Naive B cell (primary cell): ENCODE measurements at places on chromosomes 2 and 18. TPM values are rescaled to one million over a fixed set of nuclear protein-coding genes. Genes with fewer than 3 reads are reported as not detected.

DNA sequence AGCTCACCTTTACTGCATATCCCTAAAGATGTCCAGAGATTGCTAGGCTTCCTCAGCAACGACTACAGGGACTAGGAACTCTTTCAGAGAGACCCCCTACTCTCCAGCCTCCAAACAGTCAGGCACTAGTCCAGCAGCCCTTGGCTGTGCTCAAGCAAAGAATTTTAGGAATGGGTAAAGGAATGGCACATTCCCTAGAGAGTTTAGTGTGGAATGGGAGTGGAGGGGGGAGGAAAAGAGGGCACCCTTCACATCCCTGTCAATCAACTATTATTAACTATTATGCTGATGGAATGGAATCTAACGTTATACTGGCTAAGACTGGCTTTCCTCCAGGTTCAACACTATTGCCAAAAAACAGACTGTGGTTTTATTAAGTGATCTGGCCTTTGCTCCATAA, 64.8 kb downstream of the IKZF2 start:
- peaks cover 7% of the 10 kb centered on the region for H3K4me1 ChIP-seq
- no peaks in the 10 kb centered on the region for H3K27me3 ChIP-seq
- H3K27ac ChIP-seq: no peak overlapping the region
- DNase-seq: no peak

GRCh38 chr2:142724713-142725349, 152.6 kb upstream of the KYNU start:
- no peak overlapping the region for H3K27ac ChIP-seq
- H3K36me3 ChIP-seq: peaks cover 3% of the 10 kb centered on the region
- H3K4me3 ChIP-seq: no peak overlapping the region
- H3K4me1 ChIP-seq: no peaks in the 10 kb centered on the region

DNA sequence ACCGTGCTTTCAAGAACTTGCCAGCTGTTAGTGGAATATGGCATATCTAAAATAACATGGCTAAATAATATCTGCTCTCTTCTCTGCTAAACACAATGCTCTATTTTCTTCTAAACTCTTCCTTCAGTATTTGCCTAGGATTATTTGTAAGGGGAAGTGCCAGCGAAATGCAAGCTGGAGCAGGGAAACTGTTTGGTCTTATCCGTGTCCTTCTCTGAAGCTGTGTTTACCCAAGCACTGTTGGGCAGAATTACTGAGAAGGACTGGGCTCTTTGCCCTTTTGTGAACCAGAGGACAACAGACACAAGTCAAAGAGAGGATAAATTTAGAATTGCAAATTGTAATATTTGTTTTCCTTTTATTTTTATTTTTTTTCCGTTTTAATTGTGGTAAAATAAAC, 23.6 kb downstream of the CPO start:
- H3K27ac ChIP-seq: no peak overlapping the region
- no peaks in the 10 kb centered on the region for H3K27me3 ChIP-seq

The LBX2 gene
- not detected for polyA plus RNA-seq

The PAX8 gene
- 0.34 TPM for polyA plus RNA-seq

DNA sequence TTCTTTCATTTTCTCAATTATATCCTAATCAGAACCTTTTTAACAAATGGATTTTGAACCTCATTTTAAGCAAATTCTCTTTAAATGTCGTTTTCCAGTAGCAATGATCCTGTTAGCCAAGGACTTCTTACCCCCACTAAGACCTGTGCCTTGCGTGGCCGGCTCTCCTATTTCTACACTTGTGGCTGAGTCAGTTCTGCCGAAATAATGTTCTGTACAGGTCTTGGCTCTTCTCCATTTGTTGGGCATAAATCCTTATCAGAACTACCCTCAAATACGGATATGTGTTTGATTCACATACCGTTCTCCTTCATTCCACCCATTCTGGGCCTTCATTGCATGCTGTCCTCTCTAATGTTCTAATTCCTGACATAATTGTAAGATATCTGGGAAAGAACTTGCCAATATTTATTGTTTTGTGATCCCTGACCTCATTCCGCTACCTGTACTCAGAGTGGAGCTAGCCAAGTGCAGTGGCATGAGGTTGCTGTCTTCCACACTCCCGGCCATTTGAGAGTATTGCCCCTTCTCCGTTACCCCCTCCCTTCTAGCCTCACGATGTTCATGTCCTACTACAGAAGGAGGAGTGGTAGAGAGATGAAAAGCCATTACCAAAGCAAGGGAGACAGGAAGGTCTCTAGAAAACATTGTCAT, 78.7 kb downstream of the MYOM1 start:
- H3K4me3 ChIP-seq: no peak overlapping the region
- no peak for DNase-seq
- no peaks in the 10 kb centered on the region for H3K27me3 ChIP-seq
- peaks cover 11% of the 10 kb centered on the region for H3K36me3 ChIP-seq
- H3K27ac ChIP-seq: no peak overlapping the region
- no peaks in the 10 kb centered on the region for H3K4me1 ChIP-seq

DNA sequence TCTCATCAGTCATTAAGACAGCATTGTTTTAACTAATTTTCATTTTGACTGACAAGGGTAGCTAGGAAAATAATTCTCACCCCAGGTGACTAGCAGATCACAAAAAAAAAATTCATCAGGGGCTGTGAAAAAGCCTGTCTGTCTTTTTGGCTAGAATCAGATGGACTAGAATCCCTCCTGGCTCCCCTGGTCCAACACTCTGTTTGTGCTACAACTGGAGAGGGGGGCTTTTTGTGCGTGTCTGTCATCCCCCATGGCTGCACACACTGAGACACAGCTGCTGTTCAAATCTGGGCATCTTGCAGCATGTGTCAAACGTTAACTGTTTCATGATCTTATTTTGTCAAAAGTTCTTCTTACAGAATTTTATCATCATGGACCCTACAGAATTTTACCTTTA, 51.2 kb downstream of the KIAA2012 start:
- no peak overlapping the region for H3K4me3 ChIP-seq
- peaks cover 5% of the 10 kb centered on the region for H3K36me3 ChIP-seq
- no peak overlapping the region for H3K27ac ChIP-seq
- no peak for DNase-seq
- H3K27me3 ChIP-seq: no peaks in the 10 kb centered on the region

DNA sequence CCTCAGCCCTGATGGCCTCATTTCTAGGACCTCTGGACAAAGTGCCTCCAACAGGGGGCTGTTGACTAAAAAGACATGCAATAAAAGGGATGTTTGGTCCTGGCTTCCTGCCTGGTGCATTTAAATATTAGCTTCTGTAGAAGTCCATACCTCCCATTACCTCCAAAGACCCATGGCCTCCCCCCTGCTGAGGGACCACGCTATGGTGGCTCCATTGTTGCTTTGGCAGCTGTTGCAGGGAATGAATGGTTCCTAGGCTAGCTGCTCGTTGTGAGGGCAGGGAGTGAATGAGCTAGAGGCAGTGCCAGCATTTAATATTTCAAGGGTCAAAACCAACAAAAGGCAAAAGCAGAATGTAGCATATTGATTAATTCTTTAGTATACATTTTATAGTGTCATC, 285.9 kb downstream of the SLC8A1 start:
- H3K27me3 ChIP-seq: no peaks in the 10 kb centered on the region
- no peak overlapping the region for H3K4me3 ChIP-seq
- no peak for DNase-seq
- no peaks in the 10 kb centered on the region for H3K4me1 ChIP-seq
- no peak overlapping the region for H3K27ac ChIP-seq
- H3K36me3 ChIP-seq: no peaks in the 10 kb centered on the region

DNA sequence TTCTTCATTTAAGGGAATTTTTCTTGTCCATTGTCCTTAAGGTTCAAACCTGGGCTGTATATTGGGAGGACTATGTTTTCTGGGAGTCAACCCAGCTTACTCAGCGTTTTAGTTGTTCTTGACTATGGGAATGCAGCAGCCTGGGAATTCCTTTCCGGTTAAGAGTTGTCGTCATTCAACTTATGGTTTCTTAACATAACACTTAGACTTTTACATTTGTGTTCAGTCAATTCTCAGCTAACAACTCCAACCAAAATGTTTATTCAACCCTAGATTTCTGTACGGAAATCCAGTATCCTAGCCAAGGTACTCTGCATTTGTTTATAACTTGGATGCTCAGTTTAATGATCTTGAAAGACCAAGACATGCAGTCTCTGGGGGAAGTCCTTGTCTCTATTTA, 960.9 kb downstream of the CBLN2 start:
- no peaks in the 10 kb centered on the region for H3K4me1 ChIP-seq
- no peaks in the 10 kb centered on the region for H3K36me3 ChIP-seq
- H3K4me3 ChIP-seq: no peak overlapping the region
- H3K27me3 ChIP-seq: no peaks in the 10 kb centered on the region

- H3K27me3 ChIP-seq: no peaks in the 10 kb centered on the region
- peaks cover 8% of the 10 kb centered on the region for H3K4me1 ChIP-seq
- H3K27ac ChIP-seq: no peak overlapping the region
- peaks cover 35% of the 10 kb centered on the region for H3K36me3 ChIP-seq
- DNase-seq: no peak
- no peak overlapping the region for H3K4me3 ChIP-seq
These were observed 52.6 kb upstream of the EMILIN2 start for GRCh38 chr18:2794159-2794558.

DNA sequence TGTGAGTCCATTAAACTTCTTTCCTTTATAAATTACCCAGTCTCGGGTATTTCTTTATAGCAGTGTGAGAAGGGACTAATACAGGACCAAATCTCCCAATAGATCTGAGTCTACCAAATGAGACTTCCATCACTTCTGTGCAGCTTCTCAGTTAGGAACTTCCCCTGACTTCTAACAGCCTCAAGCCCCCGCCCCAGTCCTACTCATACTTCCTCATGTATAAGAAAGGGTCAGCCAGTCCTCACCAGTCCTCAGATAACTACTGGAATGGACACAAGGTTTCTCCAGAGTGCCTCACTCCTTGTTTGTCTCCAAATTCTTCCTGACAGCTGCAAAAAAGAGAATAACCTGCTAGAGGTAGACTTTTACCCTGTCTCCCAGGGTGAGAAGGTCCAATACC, 19.5 kb downstream of the TTC32 start:
- no peak for DNase-seq
- H3K4me1 ChIP-seq: peaks cover 4% of the 10 kb centered on the region
- H3K27me3 ChIP-seq: no peaks in the 10 kb centered on the region
- peaks cover 10% of the 10 kb centered on the region for H3K36me3 ChIP-seq
- no peak overlapping the region for H3K27ac ChIP-seq
- no peak overlapping the region for H3K4me3 ChIP-seq

GRCh38 chr2:106334802-106335201, 133.4 kb downstream of the RGPD3 start:
- no peaks in the 10 kb centered on the region for H3K36me3 ChIP-seq
- peaks cover 7% of the 10 kb centered on the region for H3K27me3 ChIP-seq
- no peak overlapping the region for H3K27ac ChIP-seq
- no peak for DNase-seq
